ENCODE measurements at places on chromosomes 16 and 17. TPM values are rescaled to one million over a fixed set of nuclear protein-coding genes. Genes with fewer than 3 reads are reported as not detected.

Gene NUPR1
- 16.1 TPM for total RNA-seq

Gene PERCC1
- total RNA-seq, result not detected

- no peaks in the 10 kb centered on the region for H3K36me3 ChIP-seq
- H3K4me1 ChIP-seq, result no peaks in the 10 kb centered on the region
- H3K27me3 ChIP-seq, result no peaks in the 10 kb centered on the region
- no peak overlapping the region for H3K4me3 ChIP-seq
- H3K27ac ChIP-seq, result no peak overlapping the region
- DNase-seq, result no peak
These were observed 28.3 kb upstream of the TENT4B start for GRCh38 chr16:50124769-50125168.

DNA sequence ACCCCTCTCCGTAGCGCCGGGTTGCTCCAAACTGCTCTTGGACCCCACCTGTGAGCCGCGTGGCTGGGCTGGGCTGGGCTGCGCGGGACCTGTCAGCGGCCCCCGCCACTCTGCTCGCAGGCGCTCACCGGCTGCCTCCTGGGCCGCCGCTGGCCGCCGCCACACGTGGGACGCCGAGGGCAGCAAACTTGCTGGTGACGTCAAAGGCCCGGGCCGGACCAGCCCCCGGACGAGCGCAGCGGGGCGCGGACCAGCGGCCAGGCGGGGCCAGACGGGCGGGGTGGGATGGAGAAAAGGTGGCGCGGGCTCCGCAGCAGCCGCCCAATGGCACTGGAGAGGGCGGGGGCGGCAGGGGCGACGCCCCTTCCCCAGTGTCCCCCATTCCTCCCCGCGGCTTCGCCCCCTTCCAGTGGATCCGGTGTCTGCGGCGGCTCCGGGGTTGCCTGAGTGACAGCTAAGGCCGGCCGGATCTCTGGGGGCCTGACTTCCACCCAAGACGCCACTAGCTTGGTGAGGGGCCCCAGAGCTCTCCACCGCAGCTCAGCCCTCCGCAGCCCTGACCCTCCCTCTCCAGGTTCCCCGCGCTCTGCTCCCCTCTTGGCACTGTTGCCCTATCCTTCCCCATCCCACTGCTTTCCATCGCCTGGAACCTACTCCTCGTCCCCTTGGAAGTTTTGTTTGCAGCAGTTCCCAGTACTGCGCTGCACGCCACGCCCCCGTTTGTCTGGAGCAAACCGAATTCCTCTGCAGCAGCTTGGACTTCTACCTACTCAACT lies at the start of gene HS3ST3A1:
HS3ST3A1 (minus strand) TSS at position 154 of the 776 bp plus-strand sequence. CDS start 800 bp downstream, outside the sequence.
- peak within 1 kb of the TSS; percentile 44 for H3K4me3 ChIP-seq
- peak; percentile 78 for DNase-seq
- no peaks in the 10 kb centered on the region for H3K36me3 ChIP-seq
- peaks cover 40% of the 10 kb centered on the region for H3K4me1 ChIP-seq

DNA sequence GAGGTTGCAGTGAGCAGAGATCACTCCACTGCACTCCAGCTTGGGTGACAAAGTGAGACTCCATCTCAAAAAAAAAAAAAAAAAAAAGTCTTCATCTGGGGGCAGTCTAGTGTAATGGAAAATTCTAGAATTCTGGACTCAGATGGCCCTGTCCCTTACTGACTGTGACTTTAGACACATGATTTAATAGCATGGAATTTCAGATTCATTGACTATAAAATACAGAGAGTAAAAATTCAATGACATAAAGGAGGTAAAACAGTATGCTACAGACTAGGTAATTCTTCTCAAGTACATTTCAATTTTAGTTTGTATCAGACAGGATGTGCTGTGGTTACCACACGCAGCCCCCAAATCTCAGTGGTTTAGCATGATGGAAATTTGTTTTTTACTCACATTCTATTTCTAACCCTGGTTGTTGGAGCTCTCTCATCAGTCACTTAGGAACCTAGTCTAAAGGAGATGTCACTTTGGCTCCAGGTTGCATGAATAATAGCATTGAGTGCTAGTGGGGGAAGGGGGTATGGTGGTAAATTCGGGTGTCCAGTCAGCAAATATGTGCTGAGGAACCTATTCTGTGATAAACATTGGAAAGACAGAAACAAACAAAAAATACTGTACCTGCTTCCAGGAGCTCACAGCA lies 444.0 kb downstream of the XYLT1 start:
- no peak for DNase-seq
- no peaks in the 10 kb centered on the region for H3K27me3 ChIP-seq
- no peak overlapping the region for H3K27ac ChIP-seq
- no peaks in the 10 kb centered on the region for H3K36me3 ChIP-seq
- H3K4me3 ChIP-seq, result no peak overlapping the region

GRCh38 chr16:11224894-11225676 lies 30.9 kb downstream of the SOCS1 start:
- no peaks in the 10 kb centered on the region for H3K27me3 ChIP-seq
- H3K4me1 ChIP-seq, result peaks cover 43% of the 10 kb centered on the region
- H3K4me3 ChIP-seq, result no peak overlapping the region
- no peaks in the 10 kb centered on the region for H3K36me3 ChIP-seq
- DNase-seq, result peak; percentile 95

All from spleen (tissue), 13 donors.